Uterus (tissue), 4 donors: ENCODE measurements at places on chromosomes 1 and 21. TPM values are rescaled to one million over a fixed set of nuclear protein-coding genes. Genes with fewer than 3 reads are reported as not detected.
A peak's percentile ranks its signal among the peaks of the same experiment; 100 is the strongest.

GRCh38 chr1:212192261-212192998 lies 92.8 kb upstream of the PPP2R5A start:
- no peak overlapping the region for H3K4me3 ChIP-seq
- no peak for DNase-seq
- H3K27me3 ChIP-seq, result no peaks in the 10 kb centered on the region

GRCh38 chr1:240739139-240739538 lies 127.2 kb upstream of the GREM2 start:
- no peak overlapping the region for H3K4me3 ChIP-seq
- no peaks in the 10 kb centered on the region for H3K36me3 ChIP-seq
- DNase-seq, result no peak
- no peaks in the 10 kb centered on the region for H3K4me1 ChIP-seq

The ARHGEF10L gene
- total RNA-seq, result 61.9 TPM

DNA sequence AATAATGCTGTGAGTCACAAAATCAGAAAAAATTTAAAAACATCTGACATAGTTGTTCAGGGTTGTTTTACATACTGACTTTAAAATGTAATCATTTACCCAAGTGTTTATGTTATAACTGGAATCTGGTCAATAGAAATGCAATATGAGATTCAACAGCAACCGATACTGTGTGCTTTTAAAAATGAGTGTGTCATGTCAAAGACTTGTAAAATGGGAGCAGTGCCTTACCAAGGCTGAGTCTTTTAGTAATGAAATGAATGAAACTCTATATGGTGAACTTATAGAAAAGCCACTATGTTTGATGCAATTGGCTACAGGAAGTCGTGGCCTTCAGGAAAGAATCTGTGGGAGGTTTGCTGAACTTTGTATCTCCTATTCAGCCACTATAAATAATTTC lies 570.2 kb downstream of the DPYD start:
- DNase-seq, result no peak
- H3K36me3 ChIP-seq, result no peaks in the 10 kb centered on the region
- H3K4me1 ChIP-seq, result no peaks in the 10 kb centered on the region
- H3K27ac ChIP-seq, result no peak overlapping the region

- H3K27ac ChIP-seq, result no peak overlapping the region
- H3K27me3 ChIP-seq, result no peaks in the 10 kb centered on the region
- no peaks in the 10 kb centered on the region for H3K36me3 ChIP-seq
These were observed 36.1 kb downstream of the EPB41 start for GRCh38 chr1:28950449-28950848.

DNA sequence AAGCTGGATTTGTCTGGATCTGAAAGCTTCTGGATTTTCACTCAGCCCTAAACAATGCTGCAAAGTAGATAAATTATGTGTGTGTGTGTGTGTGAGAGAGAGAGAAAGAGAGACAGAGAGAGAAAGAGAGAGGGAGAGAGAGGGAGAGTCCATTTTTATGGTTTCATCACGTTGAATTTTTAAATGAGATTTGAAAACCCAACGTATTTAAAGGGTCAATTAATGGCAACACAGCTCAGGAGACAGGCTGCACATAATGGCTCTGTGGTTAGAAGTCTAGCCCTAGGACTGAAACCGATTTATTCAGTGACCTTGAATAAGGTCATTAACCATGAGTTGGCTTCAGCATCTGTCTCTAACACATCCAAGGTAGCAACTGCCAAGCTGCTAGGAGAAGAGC lies 35.3 kb upstream of the FMN2 start:
- H3K27me3 ChIP-seq, result no peaks in the 10 kb centered on the region
- DNase-seq, result no peak
- H3K36me3 ChIP-seq, result no peaks in the 10 kb centered on the region
- no peaks in the 10 kb centered on the region for H3K4me1 ChIP-seq
- no peak overlapping the region for H3K4me3 ChIP-seq

- no peak for DNase-seq
- no peak overlapping the region for H3K27ac ChIP-seq
These were observed 17.3 kb downstream of the METTL13 start for GRCh38 chr1:171798765-171799164.

- H3K4me3 ChIP-seq, result no peak overlapping the region
- H3K4me1 ChIP-seq, result no peaks in the 10 kb centered on the region
These were observed 334.3 kb downstream of the TGFB2 start for GRCh38 chr1:218679391-218679790.

The ANKRD35 gene
- 6.8 TPM for total RNA-seq

The TMEM51 gene
- 45.0 TPM for total RNA-seq

GRCh38 chr1:111702504-111703050 lies 36.6 kb downstream of the INKA2 start:
- H3K27me3 ChIP-seq, result no peaks in the 10 kb centered on the region
- no peaks in the 10 kb centered on the region for H3K36me3 ChIP-seq
- H3K27ac ChIP-seq, result no peak overlapping the region
- no peak overlapping the region for H3K4me3 ChIP-seq
- no peak for DNase-seq

GRCh38 chr1:4734219-4734618 lies 79.8 kb downstream of the AJAP1 start:
- no peaks in the 10 kb centered on the region for H3K36me3 ChIP-seq
- no peak for DNase-seq
- H3K27me3 ChIP-seq, result no peaks in the 10 kb centered on the region
- no peaks in the 10 kb centered on the region for H3K4me1 ChIP-seq
- no peak overlapping the region for H3K27ac ChIP-seq
- H3K4me3 ChIP-seq, result no peak overlapping the region

DNA sequence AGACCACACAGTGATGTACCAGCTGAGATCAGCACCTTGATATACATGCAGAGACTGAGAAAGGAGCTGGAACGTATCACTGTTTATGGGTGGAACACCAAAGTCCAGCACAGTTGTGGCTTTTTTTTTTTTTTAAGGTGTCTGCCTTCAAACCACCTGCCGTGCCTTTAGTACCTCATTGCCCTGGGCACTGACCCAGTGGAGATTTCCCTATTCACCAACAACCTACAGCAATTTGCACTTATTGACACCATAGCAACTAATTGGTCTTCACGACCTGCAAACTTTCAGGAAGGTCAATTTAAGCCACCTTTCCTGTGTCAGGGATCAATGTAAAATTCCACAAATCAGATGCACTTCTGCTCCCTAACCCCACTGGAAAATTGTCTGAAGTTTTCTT lies 181.6 kb upstream of the ADGRL2 start:
- no peaks in the 10 kb centered on the region for H3K27me3 ChIP-seq
- no peak for DNase-seq
- no peak overlapping the region for H3K4me3 ChIP-seq

DNA sequence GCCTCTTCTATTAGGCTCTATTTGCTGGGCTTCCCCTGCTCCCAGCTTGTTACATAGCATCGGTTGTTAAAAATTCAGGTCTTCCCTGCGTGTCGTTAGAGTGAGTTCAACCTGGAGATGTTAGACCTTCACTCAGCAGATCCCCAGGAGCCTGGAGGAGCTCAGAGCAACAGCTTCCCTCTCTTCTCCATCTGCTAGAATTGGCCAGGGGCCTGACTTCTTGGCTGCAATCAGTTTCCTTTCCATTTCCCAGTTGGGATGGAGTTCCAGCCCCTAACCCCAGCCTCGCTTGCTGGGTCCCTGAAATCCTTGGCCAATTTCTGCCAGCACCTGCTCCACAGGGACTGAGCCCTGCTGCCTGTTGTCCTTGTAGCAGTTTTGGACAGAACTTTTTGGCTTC lies 55.9 kb downstream of the MT1HL1 start:
- DNase-seq, result no peak
- H3K4me1 ChIP-seq, result no peaks in the 10 kb centered on the region
- H3K4me3 ChIP-seq, result no peak overlapping the region
- no peaks in the 10 kb centered on the region for H3K27me3 ChIP-seq
- H3K36me3 ChIP-seq, result no peaks in the 10 kb centered on the region

DNA sequence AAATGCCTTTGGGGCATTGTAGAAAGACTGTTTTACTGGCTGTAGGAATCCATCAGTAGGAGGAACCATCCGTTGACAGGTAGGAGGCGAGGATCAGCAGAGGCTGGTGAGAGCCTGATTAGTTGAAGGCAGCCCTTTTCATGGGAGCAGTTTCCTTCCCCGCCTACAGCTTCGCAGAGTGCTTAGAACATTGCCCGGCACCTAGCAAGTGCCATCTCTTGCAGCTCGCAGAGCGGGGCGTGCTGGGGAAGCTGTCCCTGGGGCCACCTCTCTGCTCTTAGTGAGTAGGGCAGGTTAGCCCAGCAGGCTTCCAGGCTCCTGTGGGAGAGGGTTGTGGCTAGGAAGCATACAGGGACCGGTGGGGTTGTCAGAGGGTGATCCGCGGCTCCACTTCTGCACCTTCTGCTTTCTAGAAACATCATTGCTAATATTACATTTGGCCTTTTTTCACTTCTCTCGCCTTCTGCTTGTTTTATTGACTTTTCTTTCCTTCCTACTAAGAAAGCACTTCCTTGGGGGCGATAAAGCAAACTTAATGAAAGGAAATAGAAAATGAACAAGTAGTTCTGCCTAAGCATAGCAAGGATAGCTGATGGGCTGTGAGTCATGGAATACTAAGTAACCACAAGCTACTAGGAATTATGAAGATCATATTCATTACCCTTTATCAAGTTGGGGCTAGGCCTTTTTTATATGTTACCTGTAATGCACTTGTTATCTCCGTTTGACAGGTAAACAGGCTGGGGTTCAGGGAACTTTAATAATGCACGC lies 176.7 kb downstream of the GALNT2 start:
- no peaks in the 10 kb centered on the region for H3K27me3 ChIP-seq
- no peaks in the 10 kb centered on the region for H3K4me1 ChIP-seq
- H3K36me3 ChIP-seq, result no peaks in the 10 kb centered on the region
- no peak overlapping the region for H3K27ac ChIP-seq

The CADM3 gene
- 5.6 TPM for total RNA-seq

DNA sequence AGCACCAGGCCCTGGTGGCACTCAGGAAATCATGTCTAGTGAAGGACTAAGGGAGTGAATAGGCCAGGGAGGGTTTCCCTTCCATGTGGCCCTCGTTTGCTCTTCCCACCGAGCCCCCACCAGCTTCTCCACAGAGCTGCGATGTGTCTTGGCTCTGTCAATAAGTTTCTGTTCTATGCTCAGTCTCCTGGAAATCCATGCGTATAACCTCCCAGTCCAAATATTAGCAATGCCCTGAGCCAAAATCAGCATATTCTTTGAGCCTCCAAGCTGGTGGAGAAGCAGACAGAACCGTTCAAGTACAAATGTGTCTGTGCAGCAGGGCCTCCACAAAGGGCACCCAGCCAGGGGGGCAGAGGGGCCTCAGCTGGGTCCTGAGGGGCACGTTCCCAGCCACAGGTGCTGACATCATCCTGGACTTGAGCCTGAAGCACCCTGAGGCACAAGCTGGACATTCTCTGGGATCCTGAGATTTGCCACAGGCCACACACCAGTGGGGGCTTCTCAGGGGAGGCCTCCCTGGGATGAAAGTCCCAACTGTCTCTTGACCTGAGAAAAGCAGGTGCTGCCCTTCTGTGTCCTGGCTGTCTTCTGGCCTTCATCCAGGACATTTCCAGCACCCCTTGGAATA lies 350.5 kb upstream of the VAMP3 start:
- DNase-seq, result peak; percentile 5
- H3K4me1 ChIP-seq, result no peaks in the 10 kb centered on the region
- H3K27me3 ChIP-seq, result no peaks in the 10 kb centered on the region
- no peaks in the 10 kb centered on the region for H3K36me3 ChIP-seq

GRCh38 chr21:28561772-28562171 lies 430.9 kb downstream of the LTN1 start:
- H3K27ac ChIP-seq, result no peak overlapping the region
- no peaks in the 10 kb centered on the region for H3K36me3 ChIP-seq
- H3K4me3 ChIP-seq, result no peak overlapping the region
- no peak for DNase-seq
- no peaks in the 10 kb centered on the region for H3K27me3 ChIP-seq

The DNAJC28 gene
- not detected for total RNA-seq

DNA sequence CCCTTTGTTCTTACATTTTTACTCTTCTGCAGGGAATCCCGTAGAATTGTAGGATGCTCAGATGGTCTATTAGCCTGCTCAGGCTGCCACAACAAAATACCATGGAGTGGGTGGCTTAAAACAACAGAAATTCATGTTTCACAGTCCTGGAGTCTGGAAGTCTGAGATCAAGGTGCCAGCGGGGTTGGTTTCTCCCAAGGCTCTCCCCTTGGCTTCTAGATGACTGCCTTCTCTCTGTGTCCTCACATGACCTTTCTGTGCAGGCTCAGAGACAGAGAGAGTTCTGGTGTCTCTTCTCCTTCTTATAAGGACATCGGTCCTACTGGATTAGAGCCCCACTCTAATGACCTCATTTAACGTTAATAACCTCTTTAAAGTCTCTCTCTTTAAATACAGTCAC lies 41.7 kb downstream of the HUNK start:
- H3K27me3 ChIP-seq, result no peaks in the 10 kb centered on the region
- no peak overlapping the region for H3K27ac ChIP-seq
- DNase-seq, result no peak
- H3K4me1 ChIP-seq, result no peaks in the 10 kb centered on the region
